ENCODE measurements at places on chromosomes 4 and X.

GRCh38 chr4:21742326-21742725, 206.2 kb downstream of the KCNIP4 start:
- no peak for DNase-seq

- no peak for DNase-seq
Measured at GRCh38 chrX:51742586-51742985, 656 bp upstream of the GSPT2 start.

DNA sequence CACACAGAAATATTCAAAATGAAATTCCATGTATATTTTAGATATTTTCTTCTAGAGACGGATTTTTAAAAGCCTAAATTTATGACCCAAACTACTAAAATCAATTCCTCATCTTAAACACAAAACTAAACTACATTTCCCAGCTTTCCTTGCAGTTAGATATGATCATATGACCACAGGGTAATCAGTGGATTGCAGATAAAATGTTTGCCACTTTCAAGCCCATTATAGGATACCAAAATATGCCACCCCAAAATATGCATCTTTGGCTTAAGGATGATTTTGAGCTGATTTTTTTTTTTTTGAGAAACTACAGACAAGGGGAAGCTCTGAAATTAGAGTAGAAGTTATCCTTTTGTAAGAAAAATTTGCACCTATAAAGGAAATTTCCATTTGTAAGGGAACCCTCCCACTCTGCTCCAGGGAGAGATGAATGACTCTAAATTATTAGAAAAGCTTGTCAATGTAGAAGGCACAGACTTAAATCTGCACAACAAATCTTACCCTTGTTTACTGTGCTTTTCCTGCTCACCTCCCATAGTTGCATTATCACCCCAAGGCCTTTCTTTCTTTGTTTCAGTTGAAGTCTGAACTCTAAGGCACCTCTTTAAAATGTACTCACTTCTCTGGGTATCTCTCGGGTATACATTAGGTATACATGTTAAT, 503.0 kb downstream of the PDHA2 start:
- no peak for DNase-seq

DNA sequence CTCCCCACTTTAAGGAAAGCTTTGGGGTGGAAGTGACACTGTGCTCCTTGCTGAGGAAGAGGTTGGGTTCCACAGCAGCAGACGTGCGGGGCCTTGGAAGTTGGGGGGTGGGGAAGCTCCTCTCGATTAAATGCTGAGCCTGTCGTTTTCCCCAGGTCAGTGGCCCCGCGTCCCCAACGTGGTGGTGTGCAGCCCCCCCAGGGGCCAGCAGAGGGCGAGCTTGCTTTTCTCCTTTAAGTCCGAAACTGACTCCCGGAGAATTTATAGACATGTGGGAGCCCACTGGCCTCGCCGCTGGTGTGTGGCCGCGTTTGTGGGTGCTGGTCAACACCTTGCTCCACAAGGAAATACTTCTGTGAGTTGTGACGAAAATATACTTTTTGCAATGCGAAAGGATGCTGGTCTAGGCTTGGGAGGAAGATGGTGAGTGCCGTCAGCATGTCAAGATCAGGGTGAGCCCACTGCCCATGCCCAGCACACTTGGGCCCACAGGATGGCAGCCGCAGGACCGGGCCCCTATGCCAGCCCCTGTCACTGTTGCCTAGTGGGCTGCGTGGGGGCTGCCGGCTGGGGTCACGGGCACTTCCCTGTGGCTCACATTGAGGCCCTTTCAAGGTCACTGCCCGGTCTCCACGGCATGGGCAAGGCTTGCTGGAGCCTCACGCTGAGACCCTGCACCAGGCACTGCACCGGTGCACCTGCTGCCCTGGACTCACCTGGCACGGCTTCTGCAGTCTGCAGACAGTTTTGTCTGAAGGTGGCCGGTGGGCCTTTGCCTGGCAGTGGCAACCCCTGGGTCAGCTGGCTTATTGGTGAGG, 9.4 kb downstream of the UVSSA start:
- DNase-seq, result peak; percentile 30

DNA sequence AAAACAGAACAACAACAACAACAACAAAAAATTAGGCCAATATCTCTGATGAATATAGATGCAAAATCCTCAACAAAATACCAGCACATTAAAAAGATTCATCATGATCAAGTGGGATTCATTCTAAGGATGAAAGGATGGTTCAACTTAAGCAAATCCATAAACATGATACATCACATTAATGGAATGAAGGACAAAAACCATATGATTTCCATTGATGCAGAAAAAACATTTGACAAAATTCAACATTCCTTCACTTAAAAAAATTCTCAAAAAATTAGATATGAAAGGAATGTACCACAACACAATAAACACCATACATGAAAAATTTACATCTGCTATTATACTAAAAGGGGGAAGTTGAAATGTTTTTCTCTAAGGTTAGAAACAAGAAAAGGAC, 103.3 kb downstream of the IL15 start:
- DNase-seq, result no peak

DNA sequence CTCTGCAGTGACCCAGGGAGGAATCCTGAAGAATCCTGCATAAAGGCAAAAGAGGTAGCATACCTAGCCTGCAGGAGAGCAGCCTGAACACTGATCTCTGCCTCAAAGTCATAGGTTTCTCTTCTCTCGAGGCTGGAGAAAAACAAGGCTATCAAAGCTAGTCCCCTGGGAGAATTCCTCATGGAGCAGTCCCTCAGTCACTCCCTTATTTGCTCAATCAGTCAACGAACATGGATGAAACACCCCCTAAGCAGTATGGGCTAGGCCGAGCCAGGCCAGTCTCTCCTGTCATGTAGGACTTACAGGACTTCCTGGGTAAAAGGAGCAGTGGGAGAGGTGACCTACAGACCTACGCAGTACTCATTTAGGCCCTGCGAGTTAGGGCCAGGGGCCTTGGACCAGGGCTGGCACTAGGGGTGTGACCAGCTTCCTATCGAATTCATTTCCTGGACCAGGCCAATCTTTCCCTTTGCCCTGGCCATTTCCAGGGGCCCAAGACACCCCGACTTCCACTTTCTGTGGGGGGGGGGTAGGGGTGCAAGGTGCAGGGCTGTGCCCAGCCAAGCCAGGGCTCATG, 164.1 kb downstream of the EFNB1 start:
- DNase-seq, result no peak

- DNase-seq, result no peak
Measured at GRCh38 chrX:50638123-50638522, 167.5 kb upstream of the DGKK start.

- no peak for DNase-seq
Measured at GRCh38 chr4:123350191-123350544, 46.4 kb upstream of the SPRY1 start.

GRCh38 chr4:80231180-80231579, 33.9 kb downstream of the PRDM8 start:
- no peak for DNase-seq

DNA sequence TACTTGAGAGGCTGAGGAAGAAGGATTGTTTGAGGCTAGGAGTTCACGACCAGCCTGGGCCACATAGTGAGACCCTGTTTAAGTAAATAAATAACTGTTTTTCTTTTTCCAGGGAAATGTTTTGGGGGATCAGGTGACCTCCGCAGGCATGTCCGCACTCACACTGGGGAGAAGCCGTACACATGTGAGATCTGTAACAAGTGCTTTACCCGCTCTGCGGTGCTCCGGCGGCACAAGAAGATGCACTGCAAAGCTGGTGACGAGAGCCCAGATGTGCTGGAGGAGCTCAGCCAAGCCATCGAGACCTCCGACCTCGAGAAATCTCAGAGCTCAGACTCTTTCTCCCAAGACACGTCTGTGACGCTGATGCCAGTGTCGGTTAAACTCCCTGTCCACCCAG, 30.5 kb downstream of the ZBTB49 start:
- no peak for DNase-seq

GRCh38 chr4:159722918-159723317, 620.0 kb downstream of the RAPGEF2 start:
- no peak for DNase-seq

- DNase-seq, result no peak
Measured at GRCh38 chr4:135371137-135371536, 1169.5 kb upstream of the PABPC4L start.

GRCh38 chr4:85573270-85573669, 98.3 kb downstream of the ARHGAP24 start:
- no peak for DNase-seq

DNA sequence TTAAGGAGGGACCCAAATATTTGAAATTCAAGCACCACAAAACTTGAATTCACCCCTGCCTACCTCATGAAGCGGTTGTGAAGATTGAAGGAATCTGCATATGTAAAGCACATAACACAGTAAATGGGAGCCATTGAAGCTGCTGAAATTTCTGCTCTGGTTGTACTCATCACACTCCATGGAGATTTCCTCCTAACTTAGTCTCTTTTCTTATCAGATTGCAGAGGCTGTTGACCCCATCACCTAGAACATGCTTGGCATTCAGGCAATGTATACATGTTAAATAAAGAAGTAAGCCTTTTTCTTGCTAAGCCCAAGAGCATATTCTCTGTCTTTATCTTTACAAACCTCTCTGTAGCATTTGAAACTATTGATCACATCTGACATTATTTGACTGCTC, 104.9 kb upstream of the TNIP3 start:
- DNase-seq, result no peak

GRCh38 chrX:78066110-78066509, 37.9 kb upstream of the PGK1 start:
- no peak for DNase-seq

DNA sequence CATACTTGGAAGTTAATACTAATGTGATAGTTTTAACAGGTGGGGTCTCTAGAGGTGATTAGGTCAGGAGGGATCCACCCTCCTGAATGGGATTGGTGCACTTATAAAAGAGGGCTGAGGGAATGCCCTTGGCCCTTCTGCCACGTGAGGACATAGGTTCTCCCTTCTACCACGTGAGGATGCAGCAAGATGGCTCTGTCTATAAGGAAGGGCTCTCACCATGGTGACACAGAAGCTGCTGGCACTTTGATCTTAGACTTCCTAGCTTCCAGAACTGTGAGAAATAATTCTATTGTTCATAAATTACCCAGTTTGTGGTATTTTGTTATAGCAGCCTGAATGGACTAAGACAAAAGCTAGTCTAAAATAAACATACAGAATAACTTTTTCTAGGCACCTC, 1.0 kb downstream of the AADAT start:
- DNase-seq, result no peak

GRCh38 chr4:95250544-95251137, 298.1 kb downstream of the UNC5C start:
- no peak for DNase-seq

DNA sequence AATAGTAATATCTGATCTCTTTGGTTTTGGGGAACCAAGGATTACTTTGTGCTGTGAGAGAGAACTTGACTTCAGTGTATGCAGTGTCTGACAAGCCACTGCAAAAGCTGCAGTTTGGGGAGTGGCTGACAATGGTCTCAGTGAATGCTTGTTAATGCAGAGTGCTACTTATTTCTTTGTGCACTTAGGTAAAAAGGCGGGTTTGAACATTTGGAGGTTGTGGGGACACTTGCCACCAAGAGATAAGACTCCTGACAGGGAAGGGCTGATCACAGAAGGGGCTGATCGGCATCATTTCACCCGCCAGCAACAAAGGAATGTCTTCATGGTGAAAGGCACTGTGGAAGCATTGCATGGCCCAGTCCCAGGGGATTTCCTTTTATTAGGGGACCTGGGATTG, 28.6 kb upstream of the USP46 start:
- no peak for DNase-seq

GRCh38 chr4:7922466-7922865, 17.2 kb downstream of the AFAP1 start:
- no peak for DNase-seq

GRCh38 chr4:1115528-1116293, 2.3 kb upstream of the RNF212 start:
- no peak for DNase-seq

DNA sequence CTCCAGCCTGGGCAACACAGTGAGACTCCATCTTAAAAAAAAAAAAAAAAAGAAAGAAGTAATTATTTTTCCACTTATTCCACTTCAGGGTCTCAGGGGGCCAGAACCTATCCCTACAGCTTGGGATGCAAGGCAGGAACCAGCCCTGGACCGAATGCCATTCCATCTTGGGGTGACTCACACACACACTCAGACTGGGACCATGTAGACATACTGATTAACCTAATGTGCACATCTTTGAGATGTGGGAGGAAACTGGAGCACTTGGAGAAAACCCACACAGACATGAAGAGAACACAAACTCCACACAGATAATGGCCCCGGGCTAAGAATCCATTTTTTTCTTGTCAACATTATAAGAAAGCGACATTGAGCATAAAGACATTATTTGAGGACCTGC, 132.5 kb downstream of the PTTG2 start:
- no peak for DNase-seq

DNA sequence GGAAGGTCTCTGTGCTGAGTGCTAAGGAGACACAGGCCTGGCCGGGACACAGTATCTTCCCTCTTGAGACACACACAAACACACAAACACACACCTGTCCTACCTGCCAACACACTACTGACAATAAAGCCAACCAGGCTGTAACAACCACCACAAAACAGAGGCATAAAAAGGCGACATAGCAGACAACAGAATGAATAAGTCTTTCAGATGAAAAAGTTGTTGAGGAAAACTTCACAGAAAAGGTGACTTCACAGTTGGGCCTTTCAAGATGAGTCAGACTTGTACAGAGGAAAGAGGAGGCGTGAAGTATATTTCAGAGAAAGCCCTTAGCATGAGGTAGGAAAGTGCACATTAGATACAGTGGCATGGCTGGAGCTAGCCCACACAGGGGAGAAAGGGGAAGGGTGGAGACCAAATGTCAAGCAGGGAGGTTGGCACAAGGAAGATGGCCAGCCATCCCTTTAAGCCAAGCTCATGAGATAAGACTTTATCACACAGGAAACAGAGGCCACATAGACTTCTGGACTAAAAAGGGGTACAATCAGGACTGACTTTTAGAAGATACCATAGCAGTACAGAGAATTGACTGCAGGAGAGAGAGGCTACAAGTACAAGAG, 54.0 kb downstream of the SLC9A7 start:
- no peak for DNase-seq

GRCh38 chr4:150976478-150977118, 38.5 kb downstream of the LRBA start:
- no peak for DNase-seq

GRCh38 chr4:107862658-107863057, 37.9 kb downstream of the SGMS2 start:
- no peak for DNase-seq

GRCh38 chr4:87865960-87866598, 33.3 kb downstream of the MEPE start:
- no peak for DNase-seq

DNA sequence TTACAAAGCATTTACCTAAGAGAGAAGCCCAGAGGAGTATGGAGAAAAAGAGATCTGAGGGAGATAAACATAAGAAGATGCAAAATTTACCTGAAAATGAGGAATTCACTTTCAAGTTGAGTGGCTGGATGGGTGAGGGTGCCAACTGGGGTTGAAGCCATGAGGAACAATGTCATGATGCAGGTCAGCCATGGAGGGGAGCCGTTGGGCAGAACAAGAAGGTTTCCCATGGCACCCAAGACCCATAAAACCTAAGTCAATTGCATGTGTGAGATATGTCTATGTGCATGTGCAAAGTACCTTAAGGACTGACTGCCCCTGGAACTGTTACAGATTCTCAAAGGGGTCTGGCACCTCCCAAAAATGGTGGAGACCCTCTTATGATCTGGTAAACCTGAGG, 46.6 kb upstream of the PRRG1 start:
- DNase-seq, result no peak

GRCh38 chr4:22573198-22573597, 57.3 kb upstream of the ADGRA3 start:
- DNase-seq, result no peak

Data from stimulated activated CD8-positive, alpha-beta memory T cell treated with anti-CD3 and anti-CD28 coated beads, Interleukin-7, amount 100 ng/mL, for 24 hours (primary cell).